D341Med (cell line): ENCODE measurements at places on chromosomes 2 and 18.

GRCh38 chr2:148967578-148967977 lies 70.9 kb upstream of the LYPD6B start:
- no peak for DNase-seq

DNA sequence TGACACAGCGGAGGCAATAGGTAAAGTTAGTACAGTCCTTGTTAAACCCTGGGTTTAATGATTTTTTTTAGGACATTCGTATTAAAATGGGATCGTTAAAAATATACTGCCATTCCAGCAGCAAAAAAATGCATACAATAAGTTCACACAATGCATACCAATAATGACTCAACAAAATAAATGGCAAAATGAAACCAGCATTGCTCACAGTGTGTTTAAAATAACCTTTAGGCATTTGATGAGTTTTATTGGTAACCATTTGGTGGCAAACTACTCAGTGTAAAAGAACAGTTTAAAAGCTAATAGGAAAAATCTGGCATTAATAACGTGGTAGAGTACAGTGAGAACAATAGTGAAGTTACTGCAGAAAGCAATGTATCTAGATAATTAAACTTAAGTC lies 539.0 kb upstream of the PIK3C3 start:
- no peak for DNase-seq

DNA sequence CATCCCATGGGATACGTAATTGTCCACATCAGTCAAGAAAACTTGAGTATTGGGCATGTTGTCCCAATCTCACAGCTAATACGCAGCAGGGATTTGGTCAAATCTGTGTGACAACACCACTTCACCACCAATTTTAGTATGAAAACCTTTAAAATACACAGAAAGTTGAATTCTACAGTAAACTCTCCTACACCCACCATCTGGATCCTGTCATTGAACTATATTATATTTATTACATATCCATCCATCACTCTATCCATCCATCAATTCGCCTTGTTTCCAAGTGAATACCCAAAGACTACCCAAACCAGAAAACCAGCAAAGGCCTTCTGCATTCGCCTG lies 846 bp upstream of the FKBP7 start:
- no peak for DNase-seq

DNA sequence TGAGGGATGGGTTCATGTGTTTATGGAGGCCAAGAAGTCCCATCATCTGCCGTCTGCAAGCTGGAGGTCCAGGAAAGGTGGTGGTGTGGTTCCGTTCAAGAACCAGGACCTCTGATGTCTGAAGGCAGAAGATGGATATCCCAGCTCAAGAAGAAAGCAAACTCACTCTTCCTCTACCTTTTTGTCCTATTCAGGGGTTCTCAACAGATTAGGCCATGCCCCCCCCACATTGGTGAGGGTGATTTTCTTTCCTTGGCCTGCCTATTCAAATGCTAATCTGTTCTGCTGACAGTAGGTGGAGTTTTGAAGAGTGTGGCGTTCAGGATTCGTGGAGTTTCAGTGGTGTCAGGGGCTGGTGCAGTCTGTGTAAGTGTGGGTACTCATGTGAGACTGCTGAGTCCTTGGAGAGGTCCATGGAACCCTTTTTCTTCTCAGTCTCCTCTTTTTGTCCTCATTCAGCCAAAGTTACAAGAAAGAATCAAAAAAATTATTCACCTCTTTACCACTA lies 5.9 kb downstream of the MSL3B start:
- DNase-seq: no peak

DNA sequence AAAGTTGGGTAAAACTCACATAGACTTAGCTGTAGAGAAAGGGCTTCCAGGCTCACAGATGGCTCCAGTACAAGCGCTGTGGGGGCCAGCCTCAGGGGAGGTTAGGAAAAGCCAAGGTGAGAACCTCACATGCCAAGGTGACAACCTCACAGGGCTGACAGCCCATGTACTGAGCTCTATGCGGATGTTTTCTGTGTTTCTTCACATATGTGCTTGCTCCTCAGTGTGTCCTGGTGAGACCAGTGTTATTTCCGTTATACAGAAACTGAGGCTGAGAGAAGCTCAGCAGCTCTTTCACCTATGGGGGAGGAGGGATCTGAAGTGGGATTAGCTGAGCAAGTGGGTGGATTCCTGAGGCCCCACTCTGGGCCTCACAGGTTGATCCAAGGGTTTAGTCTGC lies 67.3 kb downstream of the INPP4A start:
- no peak for DNase-seq

GRCh38 chr2:226556050-226556449 lies 243.6 kb downstream of the IRS1 start:
- no peak for DNase-seq

GRCh38 chr18:79389689-79390088 lies 6.0 kb upstream of the NFATC1 start:
- no peak for DNase-seq

DNA sequence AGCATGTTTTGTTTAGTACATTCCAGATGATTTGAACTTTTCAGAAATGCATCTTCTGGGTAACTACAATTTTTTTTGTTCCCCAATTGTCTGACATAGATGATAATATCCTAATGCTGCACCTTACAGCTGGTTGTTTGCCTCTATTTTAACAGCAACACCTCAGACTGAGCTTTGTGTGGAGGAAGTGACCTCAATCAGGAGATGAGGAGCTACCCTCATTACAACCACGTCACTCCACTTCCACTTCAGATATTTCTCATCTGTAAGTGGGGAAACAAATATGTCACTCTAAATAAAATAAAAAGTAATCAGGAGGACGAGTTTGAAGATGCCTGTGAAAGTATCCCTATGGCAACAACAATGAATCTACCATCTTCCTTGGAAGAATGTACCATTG lies 12.1 kb upstream of the SRSF7 start:
- DNase-seq: no peak

DNA sequence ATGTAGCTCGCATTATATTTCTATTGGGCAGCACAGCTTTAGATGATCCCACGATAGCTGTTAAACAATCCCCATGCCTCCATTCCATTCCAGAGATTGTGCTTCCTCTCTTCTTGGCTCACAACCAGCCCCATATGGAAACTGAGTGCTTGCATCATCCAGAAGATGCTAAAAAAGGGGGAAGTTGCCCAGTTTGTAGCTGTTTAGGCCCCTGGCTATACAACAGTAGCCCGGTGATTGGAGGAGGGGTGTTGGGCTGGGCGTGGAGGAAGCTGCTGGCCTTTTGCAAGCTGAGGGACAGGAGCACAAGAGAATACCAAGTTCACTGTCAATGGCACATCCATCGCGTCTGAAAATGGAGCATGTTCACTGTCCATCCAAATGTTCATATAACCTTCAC lies 360.2 kb downstream of the ALK start:
- DNase-seq: no peak

DNA sequence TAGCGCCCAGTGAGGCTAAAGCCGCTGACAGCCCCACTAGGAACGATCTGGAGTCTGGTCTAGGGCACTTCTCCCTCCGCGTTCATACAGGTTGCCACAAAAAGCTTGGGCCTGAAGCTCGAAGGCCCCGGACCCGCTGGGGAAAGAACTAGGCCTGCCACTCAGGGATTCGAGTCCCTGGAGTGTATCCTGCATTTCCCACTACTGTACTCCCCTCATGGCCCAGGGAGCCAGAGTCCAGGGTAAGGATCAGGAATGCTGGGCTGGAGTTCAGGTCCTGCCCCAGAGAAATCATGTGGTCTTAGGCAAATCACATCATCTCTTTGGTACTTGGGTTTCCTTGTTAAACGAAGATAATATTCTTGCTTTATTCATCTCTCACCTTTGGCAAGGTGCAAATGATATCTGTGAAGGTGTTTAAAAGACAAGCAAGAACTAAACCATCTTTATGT lies 1.4 kb upstream of the ZFP36L2 start:
- no peak for DNase-seq

DNA sequence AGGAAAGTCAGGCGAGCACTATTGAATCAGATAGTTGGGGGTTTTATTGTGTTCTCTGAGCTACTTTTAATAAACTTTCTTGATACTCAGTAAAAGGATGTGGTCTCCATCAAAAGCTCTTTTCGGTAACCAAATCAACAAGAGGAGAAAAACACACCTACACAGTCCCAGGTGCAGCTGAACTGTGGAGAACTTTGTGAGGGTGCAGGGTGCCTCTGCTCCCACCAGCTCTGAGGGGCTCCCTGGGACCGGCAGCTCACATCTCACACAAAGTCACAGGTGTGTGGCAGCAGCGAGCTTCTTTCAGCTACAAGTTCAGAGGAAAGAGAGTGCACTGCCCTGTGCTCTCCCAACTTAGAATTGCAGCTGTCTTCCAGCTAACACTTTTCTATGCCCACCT lies 650.4 kb downstream of the RNF144A start:
- DNase-seq: no peak

DNA sequence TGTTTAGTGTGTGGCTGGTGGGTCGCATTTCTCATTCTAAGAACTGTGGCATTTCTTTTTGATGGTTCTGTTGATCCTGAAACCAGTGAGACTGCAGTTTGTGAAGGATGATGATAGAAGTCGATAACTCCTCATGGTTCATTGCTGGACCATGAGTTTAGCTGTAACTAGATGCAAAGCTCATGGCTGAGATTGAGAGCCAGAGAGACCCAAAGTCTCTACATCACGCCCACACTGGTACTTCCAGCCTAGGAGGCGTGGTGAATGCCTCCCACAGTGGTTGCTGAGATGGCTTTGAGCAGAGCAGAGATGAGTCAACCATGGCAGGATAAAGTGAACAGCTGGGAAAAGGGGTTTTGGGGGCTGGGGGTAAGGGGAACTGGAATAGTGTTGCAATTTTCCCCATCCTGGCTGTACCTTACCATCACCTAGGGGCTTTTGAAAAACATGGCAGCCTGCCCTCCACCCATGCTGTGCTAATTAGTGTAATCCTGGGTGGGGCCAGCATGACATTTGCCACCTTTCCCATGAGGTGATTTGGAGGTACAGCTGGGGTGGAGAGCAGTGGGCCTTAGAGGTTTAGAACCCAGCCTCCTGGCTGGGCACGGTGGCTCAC lies 24.1 kb downstream of the INPP4A start:
- DNase-seq: no peak

GRCh38 chr2:113111823-113112287 lies 15.5 kb upstream of the IL1RN start:
- no peak for DNase-seq

DNA sequence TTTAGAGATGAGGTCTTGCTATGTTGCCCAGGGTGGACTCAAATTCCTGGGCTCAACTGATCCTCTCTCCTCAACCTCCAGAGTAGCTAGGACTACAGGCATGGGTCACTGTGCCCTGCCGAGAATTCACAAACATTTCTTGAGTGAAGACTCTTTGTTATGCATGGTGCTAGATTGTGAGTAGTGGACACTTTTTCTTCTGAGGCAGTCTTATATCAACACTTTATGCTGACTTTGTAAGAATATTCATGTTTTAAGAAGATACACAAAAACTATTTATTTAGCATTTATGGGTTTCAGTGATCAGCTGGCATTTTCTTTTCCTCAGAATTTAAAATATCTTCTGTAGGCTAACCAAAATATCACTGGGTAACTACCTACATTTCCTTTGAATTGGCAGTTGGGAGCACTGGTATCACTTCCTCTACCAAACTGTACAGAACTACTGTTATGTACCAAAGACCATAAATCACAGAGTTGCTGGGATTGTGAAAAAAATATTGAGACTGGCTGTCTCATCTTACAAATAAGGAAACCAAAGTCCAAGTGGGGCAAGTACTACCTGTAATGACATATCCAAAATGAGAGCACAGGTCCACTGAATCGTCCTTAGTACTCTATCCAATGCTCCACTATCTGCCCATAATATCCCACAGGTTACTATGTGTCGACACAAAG lies 34.0 kb downstream of the DOCK10 start:
- DNase-seq: no peak

DNA sequence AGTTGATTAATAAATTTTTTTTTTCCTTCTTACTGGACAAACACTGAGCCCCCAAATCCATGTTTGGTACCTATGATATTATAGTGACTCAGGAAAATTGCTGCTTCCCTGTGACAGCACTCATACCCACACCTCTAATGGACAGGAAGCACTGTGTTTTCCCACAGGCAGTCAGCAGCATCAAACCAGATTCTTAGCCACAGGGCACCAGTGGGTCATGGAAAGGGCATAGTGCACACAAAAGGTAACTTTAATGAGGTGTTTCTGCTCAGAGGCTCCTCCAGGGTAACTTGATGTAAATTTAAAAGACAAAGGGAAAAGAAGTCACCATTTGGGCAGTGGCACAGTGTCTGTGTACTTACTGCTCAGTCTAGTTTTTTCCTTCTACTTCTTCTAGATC lies 34.1 kb downstream of the SERPINB11 start:
- no peak for DNase-seq

- no peak for DNase-seq
Observed at GRCh38 chr2:8304821-8305766, 376.8 kb upstream of the ID2 start.

GRCh38 chr18:10067670-10068659 lies 154.1 kb downstream of the VAPA start:
- DNase-seq: no peak

DNA sequence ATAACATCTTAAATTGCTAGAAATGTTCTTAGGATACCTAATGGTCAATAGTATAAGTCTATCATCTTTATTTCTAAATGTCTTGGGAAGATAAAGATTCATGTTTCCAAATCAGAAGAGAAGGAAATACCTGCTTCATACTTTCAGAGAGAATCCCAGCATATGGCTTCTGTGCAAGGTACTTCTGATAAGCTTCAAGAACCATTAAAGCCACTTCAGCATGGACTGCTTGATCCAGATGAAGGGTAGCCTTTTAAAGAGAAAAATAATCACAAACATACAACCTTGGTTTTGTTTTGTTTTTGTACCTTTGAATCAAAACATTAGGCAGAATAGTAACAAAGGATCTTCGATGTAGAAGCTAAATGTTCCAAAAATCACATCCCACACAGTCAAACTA lies 44.0 kb downstream of the EPG5 start:
- no peak for DNase-seq

DNA sequence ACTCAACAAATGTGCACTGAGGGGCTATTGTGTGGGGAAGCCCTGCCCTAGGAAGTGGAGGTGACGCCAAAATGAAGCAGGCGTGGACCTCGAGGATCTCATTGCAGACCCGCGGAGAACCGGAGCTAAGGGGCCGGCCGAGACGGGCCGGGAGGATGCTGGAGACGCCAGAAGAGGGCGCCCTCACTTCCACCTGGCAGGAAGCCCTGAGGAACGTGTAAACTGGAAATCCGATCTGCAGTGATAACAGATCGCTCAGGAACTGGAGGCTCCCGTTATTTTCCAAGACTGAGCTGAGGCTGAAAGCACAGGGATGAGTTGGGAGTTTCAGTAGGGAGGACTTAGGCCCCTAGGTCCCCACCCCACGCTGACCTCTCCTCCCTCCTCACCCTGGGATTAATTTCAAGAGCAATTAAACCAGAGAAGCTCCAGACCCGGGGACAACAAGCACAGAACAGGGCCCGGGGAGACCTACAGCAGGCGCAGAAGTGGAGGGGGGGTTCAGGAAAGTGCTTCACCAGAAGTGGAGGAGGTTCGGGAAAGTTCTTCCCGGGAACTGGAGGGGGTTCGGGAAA lies 7.7 kb upstream of the COL6A3 start:
- DNase-seq: peak; percentile 83

GRCh38 chr2:209988010-209988409 lies 14.4 kb upstream of the RPE start:
- no peak for DNase-seq

- DNase-seq: no peak
Observed at GRCh38 chr2:127559454-127559853, 24.0 kb downstream of the MYO7B start.
